T-helper 22 cell (primary cell): ENCODE measurements at places on chromosomes 5 and 9.

- no peak for DNase-seq
Observed at GRCh38 chr9:78565481-78565880, 268.6 kb downstream of the PSAT1 start.

GRCh38 chr9:2158766-2159430, 143.8 kb downstream of the SMARCA2 start:
- no peak for DNase-seq

- no peak for DNase-seq
Observed at GRCh38 chr5:96324708-96325107, 108.3 kb downstream of the PCSK1 start.

DNA sequence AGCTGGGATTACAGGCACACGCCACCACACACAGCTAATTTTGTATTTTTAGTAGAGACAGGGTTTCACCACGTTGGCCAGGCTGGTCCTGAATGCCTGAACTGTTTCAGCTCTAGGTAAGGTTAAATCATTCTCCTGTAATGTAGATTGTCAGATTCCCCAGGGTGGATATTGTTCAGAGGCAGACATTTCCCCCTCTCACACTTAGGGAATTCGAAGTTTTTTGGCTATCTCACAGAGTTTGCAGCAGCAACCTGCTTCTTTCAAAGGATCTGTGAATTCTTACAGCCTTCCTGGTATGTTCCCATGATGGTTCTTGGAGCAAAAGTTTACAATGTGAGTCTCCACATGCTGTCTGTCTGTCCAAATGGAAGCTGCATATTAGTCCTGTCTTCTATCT, 15.6 kb upstream of the DIRAS2 start:
- DNase-seq, result no peak

DNA sequence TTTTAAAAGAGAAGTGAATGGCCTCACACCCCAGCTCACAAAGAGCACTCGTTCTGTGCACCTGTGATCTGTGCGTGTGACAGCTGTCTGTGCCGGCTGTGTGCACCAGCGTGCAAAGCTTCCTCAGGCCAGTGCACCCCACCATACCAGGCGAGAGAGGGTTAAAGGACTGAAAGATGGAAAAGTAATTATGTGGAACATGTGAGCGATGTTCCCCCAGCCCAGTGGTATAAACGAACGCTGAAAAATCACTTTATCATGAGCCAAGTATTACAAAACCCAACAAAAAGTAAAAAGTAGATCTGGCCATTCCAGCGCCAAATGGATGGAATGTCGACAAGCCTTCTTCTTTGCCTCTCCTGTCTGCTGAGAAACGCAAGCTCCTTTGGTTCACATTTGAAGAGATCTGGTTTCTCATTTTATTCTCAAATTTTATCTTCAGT, 53.7 kb downstream of the IPPK start:
- DNase-seq, result no peak

DNA sequence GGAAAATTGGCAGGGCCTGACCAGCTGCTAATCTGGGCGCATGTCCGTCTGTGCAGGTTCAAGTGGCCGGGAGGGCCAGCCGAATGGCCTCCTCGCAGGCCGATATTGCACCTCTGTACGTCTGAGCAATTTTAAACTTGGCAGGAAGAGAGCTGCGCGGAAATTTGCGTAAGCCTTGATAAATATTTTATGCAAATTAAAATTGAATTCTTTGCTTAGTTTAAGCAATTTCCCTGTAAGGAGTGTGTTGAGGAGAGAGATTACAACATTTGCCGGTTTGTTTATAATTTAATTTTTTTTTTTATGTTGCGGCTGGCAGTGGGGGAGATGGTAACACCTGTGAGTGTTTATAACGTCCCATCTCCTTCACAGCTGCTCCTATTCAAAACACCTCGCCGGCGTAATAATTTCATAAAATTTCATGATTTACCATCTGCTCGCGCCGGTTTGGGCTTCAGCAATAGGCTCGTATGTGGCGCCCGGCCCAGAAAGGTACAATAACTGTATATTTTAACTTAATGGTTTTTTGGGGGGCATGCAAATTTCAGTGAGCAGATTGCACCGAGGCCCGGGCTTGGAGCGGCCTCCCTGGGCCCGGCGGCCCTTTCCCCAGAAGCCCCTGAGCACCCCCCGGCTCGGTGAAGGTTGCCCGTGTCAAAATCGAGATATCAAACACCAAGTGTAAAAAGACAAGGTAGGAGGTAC, 269.4 kb upstream of the MVB12B start:
- DNase-seq, result no peak

DNA sequence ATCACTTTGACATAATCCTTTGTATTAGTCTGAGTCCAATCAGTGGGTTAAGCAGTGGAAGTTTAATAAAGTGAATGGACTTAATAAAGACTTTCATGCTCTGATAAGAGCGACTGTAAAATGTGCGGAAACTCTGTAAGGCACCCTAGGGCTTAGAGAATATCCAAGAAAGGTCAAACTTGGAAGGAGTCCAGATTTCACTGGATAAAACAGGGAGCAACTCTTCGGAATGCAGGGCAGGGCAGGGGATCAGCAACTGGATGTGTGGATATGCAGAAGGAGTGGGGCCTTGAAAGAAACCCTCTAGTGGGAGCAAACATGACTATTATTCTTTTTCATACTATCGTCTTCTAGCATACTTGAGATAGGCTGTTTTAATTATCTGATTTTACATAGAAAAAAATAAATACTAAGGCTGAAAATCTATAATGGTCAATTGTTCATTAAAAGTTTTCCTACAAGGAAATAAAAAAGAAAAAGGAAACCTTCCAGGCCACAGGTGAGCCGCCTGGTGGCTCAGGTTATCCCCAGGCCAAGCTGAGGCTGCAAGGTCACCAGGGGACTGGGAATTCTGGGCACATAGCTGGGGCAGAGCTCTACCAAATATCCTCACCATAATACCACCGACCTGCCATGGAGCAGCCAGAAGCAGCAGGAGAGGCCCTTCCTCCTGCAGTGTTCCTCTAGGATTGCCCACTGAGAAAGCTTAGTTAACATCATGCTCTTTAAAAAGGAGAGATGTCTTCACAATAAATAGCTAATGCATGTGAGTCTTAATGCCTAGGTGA, 46.3 kb upstream of the CCDC112 start:
- DNase-seq, result no peak

DNA sequence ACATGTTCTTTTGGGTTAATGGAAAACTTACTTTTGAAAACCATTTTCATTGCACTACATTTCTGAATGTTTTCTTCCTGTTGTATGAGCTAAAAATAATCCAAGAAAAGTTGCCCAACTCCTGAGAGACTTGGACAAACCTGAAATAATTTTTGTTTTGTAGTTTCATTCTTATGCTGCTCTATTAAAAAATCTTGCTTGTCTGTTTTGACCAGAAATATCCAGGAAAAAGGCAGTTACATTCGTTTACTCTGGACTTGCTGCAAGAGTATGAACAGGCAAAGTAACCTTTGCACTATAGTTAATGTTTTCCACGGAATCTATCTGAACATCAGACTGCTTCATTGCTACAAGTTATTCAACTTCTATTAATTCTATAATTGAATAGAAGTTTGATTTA, 200.1 kb upstream of the DAB2 start:
- DNase-seq, result no peak

DNA sequence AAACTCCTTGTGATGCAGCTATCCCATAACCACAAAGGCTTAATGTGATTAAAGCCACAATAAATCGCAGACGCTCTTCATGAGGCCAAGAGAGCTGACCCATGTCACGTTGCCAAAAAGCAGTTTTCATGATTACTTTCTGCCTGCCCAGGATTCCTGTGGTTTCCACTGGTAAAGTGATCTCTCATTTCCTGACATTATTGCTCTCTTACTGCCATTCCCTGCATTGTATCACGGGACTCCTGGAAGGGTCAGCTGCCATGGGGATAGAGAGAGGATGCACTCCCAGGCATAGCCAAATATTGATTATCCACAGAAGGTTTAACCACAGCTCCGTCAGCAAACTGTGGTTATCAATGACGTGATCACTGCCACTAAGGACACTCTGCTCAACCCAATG, 103.8 kb upstream of the SLC1A3 start:
- DNase-seq, result no peak

DNA sequence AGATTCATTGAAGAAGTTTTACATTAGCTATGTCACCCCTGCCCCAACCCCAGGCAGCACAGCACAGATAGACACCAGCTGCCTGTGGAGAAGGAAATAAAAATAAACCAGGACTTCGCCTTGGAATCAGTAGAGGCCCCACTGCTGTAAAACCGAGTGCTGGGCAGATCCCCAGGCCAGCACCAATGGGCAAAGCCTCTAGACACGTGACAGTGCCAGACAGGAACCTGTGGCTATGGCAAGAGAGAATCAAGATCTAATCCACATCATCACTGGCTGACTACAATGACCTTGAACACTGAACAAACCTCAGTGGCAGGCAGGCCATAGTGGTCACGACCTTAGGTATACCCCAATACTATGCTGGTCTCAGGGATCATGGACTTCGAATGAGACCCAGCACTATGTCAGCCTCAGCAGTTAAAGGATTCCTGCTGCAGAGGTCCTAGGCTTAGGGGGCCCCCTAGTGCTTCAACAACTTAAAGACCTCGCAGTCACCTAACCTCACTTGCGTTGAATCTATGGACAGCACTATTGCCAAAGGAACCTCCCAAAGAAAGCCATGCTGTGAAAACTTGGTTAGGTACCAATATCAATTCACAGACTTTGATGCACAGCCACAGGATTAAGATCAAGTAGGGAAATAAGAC, 2118.6 kb upstream of the C9orf72 start:
- DNase-seq, result no peak

- DNase-seq, result no peak
Observed at GRCh38 chr5:10106806-10107205, 142.9 kb downstream of the ATPSCKMT start.

- no peak for DNase-seq
Observed at GRCh38 chr9:72486594-72486955, 34.8 kb upstream of the TMC1 start.

DNA sequence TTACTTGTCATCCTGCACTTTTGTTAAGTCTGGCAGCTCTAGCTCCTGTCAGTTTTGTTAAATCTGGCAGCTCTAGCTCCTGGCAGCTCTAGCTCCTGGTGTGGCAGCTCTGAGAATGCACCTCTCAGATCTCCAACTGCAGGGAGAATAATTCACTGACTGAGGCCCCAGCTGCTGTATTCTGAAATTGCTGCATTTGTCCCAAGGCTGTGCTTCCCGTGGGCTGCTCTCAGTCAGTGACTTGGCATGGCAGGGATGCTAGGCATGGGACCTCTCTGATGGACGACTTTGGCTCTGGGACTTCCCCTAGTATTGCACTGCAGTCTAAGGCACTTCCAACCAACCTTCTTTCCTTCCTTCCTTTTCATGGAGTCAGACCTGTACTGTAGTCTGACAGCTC, 475.7 kb downstream of the CCDC171 start:
- DNase-seq, result no peak

- no peak for DNase-seq
Observed at GRCh38 chr9:133633681-133634080, 2.5 kb upstream of the DBH start.

DNA sequence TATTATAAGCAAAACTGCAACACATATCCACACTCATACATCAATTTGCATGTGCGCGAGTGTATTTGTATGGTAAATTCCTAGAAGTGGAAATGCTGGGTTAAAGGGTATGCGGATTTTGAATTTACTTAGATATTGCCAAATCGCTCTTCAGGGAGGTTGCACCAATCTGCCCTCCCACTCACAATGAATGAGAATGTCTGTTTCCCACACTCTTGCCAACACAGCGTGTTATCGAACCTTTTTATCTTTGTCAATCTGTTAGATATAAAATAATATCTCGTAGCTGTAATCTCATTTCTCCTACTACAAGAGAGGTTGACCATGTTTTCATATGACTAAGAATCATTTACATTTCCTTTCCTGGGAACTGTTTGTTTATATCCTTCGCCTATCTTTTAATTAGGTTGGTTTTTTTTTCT, 35.7 kb downstream of the LHX2 start:
- DNase-seq, result no peak

DNA sequence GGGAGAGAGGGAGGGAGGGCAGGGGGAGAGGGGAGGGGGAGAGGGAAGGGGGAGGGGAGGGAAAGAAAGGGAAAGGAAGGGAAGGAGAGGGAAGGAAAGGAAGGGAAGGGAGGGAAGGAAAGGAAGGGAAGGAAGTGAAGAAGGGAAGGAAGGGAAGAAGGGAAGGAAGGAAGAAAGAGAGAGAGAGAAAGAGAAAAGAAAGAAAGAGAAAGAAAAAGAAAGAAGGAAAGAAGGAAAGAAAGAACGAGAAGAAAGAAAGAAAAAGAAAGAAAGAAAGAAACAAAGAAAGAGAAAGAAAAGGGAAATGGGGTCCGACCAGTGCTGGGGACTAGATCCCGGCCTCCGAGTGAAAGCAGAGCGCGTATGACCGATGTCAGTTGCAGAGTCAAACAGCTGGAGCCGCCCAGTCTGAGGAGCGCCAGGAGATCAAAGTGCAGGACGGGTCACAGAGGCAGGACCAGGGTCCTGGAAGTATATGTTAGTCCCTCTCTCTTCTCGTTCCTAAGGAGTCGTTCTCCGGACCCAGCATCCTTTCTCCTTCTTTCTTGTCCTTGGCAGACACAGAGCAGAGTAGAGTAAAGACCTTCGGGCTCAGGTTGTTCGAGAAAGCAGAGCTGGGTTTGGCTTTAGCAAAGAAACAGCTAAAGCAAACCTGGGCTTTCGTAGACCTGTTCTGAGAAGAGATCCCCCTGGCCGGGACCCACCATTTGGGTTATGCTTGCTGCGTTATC, 305.4 kb upstream of the MSX2 start:
- DNase-seq, result no peak

DNA sequence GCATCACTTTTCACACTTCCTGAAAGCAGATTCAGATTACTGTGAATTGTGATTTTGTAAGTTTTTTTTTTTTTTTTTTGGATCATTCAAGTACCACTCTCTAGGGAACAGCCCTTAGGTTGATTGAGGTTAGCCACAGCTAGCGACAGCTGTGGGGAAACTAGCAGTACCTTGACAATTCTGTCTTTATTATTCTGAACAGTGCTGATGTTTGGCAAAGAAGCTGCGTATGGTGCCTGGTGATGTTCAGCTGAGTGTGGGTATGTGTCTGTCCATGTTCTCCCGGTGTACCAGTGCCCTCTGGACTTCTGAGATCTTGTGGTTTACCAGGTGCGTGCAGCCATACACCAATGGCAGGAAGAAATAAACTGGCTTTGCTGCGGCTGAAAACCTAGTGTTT, 117.3 kb upstream of the PLPPR1 start:
- DNase-seq, result no peak

- no peak for DNase-seq
Observed at GRCh38 chr5:96838201-96839070, 30.7 kb upstream of the ERAP1 start.
